ENCODE measurements at places on chromosomes 16 and 17.

GRCh38 chr17:33451221-33451620, 158.1 kb upstream of the ASIC2 start:
- no peak for DNase-seq

DNA sequence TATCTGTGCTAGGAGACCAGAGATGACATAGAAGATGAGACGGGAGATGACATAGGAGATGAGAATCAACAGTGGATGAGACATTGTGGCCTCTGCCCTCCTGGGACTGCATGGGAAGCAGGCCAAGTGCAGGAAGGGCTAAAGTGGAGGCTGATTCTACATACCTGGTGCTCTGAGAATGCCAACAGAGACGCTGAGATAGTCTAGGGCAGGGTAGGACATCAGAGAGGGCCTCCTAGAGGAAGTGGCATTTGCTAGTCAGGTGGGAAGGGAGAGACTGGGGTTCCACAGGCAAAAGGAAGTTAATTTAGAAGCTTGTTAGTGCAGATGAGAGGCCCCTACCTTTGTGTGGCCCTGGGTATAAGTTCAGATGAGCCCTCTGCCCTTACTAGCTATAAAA, 224.2 kb downstream of the CBLN1 start:
- no peak for DNase-seq

DNA sequence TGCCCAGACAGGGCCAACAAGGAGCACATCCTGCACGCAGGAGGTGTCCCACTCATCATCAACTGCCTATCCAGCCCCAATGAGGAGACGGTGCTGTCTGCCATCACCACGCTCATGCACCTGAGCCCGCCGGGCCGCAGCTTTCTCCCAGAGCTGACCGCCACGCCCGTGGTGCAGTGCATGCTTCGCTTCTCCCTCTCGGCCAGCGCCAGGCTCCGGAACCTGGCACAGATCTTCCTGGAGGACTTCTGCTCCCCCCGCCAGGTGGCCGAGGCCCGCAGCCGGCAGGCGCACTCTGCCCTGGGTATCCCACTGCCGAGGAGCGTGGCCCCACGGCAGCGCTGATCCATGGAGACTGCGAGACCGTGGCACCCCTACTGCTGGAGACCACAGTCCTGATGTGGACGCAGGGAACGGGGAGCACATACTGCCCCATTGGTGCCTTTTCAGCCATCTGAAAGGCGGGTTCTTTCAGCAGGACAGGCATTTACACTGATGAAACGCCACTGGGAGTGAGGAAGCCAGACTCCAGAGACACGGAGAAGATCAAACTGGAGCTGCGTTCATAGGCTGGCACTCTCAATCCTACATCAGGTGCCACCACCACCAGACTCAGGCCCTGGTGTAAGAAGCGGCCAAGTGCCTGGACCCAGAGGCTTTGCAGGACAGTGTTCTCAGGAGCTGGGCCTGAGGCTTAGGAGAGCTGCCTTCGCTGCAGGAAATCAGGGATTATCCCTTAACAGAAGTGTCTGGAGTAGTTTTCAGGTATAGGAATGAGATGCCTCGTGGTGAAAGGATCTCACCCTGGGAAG, 2.6 kb downstream of the NT5C start:
- DNase-seq: no peak

- DNase-seq: no peak
Measured at GRCh38 chr17:36690190-36690589, 88.8 kb downstream of the MRM1 start.

DNA sequence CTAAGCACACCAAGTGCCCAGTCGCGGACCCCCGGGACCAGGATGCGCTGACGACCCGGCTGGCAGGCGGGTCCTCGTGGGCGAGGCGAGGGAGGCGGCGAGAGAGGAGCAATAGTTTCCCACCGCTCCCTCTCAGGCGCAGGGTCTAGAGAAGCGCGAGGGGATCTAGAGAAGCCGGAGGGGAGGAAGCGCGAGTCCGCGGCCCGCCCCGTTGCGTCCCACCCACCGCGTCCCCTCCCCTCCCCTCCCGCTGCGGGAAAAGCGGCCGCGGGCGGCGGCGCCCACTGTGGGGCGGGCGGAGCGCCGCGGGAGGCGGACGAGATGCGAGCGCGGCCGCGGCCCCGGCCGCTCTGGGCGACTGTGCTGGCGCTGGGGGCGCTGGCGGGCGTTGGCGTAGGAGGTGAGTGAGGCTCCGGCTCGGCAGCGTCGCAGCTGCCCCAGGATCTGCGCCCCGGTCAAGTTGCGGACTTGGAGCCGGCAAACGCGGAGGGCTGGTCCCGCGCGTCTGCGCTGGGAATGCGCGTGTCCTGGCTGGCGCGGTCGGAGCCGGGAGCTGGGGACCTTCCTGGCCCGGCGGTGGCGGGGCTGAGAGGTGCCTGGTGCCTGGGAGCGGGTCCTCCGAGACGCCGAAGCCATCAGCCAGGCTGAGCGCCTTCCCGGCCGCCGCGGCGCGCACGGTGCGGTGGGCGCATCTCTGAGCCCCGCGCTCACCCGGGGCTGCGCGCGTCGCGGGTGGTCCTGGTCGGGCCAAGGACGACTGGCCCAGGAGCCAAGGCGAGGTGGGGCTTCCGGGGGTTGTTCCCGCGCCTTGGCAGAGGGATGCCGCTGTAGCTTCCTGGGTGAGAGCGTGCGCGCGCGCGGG, at the start of gene ITGB3:
Gene ITGB3, plus strand, starts transcription at position 287 of the 862 bp plus-strand sequence. Its CDS starts 35 bp downstream, at position 322.
- peak; percentile 87 for DNase-seq

DNA sequence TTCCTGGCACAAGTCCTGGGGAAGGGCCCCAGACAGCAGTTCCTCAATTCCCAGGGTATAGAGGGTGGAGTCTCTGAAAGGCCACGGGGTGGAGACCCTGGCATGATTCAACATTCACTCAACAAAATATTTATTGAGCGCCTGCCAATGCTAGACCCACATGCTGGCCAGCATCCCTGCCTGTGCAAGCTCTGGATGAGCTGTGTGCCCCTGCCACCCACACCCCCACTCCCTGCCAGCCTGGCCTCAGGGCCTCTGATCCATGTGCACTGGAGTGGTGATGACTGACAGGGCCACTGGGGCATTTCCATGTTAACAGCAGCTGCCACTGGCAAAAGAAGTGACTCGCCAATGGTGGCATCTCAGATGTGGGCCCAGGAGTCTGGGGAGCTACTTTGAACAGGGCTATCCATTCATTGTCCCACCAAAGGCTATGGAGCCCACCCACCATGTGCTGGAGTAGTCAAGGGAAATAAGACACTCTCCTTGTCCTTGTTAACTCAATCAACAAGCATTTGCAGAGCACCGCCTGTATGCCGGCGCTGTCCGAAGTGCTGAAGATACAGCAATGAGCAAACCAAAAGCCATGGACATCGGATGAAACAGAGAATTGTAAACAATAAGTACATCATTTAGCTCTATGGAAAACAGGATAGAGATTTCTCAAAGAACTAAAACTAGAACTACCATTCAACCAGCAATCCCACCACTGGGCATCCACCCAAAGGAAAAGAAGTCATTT, 3.0 kb upstream of the PRSS22 start:
- DNase-seq: no peak

GRCh38 chr16:28304214-28304613, 11.9 kb downstream of the SBK1 start:
- DNase-seq: no peak

GRCh38 chr16:52758473-52758855, 211.5 kb upstream of the TOX3 start:
- DNase-seq: no peak

DNA sequence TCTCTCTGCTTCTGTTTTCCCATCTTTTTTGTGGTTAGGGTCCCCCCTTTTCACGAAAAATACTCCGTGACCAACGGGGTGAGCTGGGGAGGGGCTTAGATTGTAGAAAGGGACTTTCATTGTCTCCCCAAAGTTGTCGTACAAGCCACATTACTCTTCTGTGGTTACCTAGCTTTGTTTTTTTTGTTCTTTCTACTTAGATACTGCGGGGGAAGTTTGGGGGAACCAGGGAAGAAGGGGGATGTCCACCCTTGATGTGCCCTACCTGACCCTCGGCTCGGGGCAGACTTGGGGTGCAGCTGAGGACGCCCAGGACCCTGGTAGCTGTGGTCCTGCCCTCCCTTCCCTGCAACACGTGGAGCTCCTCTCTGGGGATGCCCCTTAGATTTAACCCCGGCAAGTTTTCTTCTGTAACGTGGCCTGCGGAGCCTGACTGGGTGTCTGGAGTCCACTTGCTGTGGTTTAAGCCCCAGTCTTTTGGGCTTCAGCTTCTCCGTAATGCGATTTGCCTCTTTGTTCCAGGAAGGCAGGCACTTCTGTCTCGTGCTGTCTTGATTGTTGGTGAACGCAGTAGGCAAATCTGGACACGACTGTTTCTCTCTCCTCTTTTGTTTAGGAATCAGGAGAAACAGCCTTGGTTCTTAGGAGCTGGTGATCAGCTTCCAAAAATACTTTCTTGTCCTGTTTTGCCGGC, 892 bp downstream of the ABCC1 start:
- peak; percentile 53 for DNase-seq

DNA sequence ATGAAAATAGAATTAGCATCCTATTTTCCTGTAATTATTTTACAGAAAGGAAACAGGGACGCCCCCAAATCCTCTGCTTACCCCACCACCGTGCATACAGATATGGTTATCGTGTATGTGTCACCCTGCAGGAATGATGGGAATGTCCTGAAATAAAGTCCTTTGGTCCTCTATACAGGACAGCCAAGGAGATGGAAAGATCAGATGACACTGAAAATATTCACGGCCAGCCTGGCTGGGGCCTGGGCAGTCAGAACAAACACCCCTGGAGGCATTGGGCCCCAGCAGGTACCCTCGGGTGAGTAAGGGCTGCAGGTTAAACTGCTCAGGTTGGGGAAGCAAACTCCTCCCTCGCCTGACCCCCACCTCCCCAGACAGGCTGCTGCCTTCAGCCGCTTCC, 368.0 kb downstream of the FOXL1 start:
- peak; percentile 22 for DNase-seq
